Stimulated activated CD4-positive, alpha-beta T cell treated with anti-CD3 and anti-CD28 coated beads, TNF-alpha, amount 100 ng/mL, for 4 hours (primary cell): ENCODE measurements at places on chromosomes 13 and 19.

DNA sequence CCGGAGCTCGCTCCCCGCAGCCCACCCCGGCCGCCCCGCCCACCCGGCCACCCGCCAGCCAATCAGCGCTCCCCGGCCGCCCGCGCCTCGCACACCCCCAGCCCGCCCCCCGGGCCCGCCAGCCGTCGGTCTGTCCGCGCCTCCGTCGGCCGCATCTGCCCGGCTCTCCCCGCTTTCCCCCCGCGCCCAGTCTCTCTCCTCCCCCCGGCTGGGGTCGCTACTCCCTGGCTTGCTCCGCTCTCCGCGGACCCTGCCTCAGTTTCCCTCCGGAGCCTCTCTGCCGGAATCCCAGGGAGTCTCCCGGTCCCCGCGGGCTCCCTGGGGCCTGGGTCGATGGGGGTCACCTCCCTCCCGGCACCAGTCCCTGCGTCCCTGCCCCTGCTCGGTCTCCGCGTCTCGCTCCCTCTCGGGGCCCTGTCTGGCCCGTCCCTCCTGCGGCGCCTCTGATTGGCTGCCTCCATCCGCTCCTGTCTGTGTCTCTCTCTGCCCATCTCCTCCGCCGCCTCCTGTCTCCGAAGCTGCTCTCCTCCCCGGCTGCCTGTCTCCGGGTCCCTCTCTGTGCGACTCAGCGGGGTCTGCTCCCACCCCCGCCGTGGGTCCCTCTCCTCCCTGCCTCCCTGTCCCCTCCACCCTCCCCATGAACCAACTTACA, 484 bp downstream of the IL11 start:
- no peak for DNase-seq

DNA sequence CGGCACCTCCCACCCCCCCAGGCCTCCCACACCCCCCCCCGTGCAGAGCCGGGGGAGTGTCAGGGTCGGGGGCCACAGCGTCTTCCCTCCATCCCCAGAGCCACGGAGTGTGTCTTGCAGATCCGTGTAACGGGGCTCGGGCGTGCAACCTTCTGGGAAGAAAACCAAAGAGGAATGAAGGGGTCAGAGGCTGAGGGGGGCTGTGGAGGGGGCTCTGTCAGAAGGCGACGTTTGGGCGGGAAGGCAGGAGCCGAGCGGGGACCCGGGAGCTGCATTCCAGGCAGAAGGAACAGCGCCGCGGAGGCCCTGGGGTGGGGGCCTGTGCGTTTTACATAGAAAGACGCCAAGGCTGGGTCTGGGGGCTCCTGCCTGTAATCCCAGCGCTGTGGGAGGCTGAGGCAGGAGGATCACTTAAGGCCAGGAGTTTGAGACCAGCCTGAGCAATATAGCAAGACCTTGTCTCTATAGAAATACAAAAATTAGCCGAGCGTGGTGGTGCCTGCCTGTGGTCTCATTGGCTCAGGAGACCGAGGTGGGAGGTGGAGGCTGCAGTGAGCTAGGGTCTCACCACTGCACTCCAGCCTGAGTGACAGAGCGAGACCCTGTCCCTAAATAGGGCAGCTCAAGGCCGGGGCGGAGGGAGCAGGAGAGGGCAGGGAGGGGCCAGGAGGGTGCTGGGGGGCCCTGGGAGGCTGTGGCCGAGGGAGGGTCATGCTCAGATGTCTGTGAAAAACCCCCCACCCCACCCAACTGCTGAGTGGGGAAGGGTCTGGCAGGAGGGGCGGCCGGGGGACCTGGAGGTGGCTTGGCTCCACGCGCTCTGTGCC, 27.8 kb downstream of the ARID3A start:
- DNase-seq, result no peak

- DNase-seq, result no peak
Measured at GRCh38 chr13:41955605-41956004, 5.3 kb downstream of the VWA8 start.

DNA sequence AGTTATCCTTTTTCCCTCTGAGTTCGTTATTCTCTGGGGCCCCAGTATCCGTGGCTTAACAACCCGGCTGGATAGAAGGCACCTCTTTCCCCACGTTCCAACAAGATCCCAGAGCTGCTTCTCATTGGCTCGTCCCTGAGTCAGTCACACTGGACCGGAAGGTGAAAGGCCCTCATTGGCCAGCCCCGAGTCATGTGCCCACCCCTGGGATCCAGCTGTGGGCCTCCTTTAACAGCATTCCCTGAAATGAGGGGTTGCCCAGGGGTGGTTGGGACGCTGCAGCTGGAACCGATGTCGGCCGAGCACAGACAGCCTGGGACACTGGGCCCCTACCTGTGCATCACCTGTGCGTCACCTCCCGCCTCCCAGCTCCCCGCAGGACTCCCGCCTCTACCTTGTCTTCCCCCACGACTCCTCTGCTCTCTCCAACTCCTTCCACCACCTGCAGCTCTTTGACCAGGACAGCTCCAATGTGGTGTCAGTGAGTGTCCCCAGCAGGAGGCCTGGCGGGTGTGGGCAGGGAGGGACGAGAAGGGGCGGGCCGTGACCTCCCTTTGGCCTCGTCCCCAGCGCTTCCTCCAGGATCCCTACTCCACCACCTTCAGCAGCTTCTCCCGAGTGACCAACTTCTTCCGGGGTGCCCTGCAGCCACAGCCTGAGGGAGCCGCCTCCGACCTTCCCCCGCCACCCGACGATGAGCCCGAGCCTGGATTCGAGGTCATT, 4.3 kb downstream of the TBC1D17 start:
- DNase-seq, result no peak

DNA sequence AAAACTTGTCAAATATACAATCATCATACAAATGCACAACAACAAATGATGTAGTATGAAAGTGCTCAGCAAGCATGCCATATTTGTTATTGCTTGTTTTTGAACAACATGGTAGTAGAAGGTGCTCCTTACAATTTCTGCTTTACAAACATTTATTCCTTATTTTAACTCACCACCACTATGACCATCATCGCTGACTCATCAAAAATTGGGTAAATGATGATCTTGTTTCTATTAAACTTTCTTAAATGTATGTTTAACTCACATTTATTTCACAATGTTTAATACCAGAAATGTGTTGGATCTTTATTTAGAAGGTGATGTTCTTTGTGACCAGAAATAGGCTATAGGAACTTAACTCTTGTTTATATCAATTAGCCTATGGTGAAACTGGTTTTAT, 45.5 kb downstream of the KCNRG start:
- no peak for DNase-seq

GRCh38 chr13:46192412-46192811, 10.4 kb upstream of the LCP1 start:
- DNase-seq, result no peak

- no peak for DNase-seq
Measured at GRCh38 chr13:95020298-95020987, 280.8 kb downstream of the ABCC4 start.

DNA sequence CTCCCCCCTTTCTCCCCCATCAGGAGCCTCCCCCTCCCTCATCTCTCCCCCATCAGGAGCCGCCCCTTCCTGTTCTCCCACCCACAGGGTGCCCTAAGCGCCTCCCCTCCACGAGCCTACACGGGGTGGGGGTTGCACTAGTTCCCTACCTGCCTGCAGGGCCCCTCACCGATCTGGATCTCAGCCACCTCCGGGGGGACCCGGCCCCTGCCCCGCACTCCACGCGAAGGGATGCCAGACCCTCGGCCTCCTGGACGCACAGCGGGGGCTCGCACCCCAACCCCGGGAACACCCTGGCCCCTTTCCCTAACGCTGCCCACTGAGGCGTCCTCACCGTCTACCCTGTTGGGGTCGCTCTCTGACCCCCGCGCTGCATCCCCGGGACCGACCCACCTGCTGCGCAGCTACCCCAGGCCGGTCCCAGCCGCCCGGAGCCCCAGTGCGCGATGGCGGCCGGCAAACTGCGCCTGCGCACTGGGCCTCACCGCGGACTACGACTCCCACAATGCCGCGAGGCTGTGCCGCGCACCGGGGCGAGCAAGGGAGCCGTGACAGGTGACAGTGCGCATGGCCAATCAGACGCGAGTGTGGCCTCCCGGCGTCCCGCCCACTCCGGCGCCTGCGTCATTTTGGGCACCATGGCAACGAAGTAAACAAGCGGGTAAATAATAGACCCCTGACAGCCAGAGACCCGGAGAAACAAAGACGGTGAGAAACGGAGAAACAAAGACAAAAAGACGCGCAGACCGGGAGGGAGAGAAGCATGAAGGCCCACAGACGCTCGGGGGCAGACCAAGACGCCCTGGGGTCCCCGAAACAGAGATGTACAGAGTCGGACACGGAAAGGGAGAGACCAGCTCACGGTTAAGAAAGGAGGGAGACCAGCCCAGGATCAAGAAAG, at the start of gene ZSCAN18:
Gene ZSCAN18 (minus strand): TSS at position 451 of the 901 bp plus-strand sequence. CDS start 7,964 bp downstream, outside the sequence.
- DNase-seq, result peak; percentile 92

GRCh38 chr13:105471673-105472072, 1063.8 kb downstream of the EFNB2 start:
- no peak for DNase-seq

GRCh38 chr19:17135001-17135853, 59.6 kb downstream of the MYO9B start:
- DNase-seq, result no peak

- DNase-seq, result no peak
Measured at GRCh38 chr13:96898646-96899254, 95.5 kb downstream of the OXGR1 start.

DNA sequence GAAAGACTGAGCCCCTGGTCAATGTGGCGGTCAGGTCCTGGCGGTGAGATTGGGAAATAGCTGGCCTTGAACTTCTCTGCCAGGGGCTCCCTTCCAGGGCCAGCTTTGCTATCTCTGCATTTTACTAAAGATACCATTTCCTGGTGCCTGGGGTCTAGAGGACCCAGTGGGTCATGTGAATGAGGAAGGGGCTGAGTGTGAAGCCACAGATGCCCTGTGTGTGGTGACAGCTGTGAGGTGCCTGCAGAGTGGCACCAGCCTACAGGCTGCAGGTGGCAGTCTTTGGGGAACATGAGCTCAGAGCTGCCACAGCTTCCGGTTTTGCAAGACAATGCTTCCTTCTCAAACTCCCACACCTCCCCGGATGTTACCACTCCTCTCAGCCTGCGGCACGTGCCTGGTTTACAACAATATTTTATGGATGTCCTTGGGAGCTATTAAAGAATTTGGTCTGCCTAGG, 5.2 kb upstream of the MLNR start:
- peak; percentile 9 for DNase-seq

GRCh38 chr13:62489731-62490130, 1074.1 kb upstream of the PCDH20 start:
- DNase-seq, result no peak

DNA sequence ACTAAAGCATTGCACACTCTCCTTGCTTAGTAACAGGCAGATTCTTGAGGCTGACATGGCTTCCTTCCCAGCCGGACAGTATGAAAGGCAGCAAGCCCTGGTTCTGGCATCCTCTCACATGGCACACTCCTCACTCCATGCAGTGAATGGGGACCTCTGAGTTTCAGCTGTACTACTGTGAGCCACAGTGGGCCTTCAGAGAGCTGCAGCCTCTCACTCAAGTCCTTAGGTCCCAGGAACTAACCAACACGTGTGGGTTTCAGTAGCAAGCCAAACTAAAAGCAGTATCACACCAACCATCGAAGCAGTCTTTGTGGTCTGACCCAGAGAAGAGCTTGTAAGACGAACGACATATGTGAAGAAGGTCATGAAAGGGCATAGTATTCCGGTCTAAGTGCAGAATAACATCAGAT, 128.2 kb downstream of the TBC1D4 start:
- no peak for DNase-seq

DNA sequence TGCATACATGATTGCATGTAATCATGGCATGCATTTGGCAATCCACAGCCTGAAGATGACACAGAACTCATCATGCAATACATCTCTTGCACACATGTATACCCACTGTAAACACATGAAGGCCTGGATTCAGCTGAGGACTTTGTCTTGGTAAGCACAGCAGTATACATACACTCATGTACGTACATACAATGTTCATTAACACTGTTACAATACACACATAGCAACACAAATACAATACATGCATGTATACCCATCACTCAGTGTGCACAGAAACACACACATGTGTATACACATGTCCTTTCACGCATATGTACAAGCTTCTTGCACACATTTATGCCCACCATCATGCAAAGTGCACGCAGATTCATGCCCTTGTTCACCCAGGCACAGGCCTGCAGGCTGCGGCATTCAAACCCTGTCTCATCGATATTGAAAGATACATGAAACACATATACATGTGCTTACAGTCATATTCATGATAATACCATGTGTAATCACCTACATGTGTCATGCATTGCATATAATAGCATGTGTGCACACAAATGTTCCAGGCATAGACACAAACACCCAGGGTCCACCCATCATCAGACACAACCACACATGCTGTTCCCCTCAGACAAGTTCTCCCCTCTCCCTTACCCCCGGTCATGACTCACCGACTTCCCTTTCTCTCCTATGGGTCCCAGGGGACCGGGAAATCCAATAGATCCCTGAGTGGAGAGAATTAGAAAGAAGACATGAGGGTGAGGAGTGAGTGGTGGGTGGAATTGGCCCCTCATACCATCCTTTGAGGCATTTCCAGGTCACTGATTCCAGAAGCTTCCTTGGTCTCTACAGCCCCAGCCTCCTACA, 28.7 kb downstream of the COL5A3 start:
- no peak for DNase-seq

GRCh38 chr19:28641395-28641794, 571.6 kb downstream of the UQCRFS1 start:
- no peak for DNase-seq

DNA sequence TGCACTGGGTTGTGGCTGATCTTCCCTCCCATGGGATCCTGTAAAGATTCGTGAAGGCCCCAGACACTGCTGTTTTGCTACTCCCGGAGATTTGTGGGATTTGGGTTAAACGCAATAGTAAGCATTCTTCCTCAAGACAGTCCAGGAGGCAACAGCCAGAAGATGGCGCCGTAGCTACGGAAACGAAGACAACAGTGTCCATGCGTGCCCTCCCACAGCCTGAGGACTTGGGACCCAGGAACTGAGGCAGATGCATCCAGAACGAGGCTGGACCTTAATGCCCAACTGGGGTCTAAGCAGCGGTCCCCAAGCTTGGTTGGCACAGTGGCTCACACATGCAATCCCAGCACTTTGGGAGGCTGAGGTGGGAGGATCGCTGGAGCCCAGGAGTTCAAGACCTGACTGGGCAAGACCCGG, 57.6 kb upstream of the ZNF507 start:
- peak; percentile 1 for DNase-seq

DNA sequence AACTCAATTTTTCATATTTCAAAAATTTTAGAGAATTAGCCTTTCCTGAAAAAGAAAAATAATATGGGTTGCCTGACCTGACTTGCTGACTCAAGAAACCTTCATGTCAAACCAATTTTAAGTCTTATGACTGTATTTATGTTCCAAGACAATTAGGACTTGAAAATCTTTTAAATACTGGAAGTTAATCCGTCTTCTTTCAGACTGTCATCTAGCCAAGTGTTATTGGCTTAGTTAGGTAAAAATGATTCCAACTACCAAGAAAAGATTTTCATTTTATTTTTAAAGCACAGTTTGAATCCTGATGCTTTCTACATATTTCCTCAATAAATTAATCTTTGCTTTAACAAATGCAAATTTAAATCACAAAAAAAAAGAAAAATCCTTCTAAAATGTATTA, 337.6 kb downstream of the SLITRK6 start:
- no peak for DNase-seq
